ENCODE measurements at places on chromosomes 2 and 18.
A peak's percentile ranks its signal among the peaks of the same experiment; 100 is the strongest.

DNA sequence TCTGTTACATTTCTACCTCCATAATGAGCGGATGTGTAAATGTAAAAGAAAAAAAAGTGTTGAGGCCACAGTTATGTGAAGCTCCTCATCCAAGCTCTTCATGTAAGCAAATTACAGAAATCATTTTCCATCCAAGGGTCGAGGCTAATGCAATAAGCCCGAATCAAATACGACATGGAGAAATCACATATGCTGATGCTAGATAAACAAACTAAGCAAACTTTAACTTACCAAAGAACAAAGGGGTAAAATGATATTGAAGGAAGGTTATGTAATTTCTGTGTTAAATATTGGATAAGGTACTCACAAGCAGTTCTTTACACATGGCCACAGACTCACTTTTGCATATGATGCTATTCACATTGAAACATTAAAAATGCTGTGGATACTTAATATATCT, 310.2 kb upstream of the ID2 start:
- no peak for DNase-seq

- no peak for DNase-seq
Observed at GRCh38 chr2:15758848-15759247, 167.2 kb downstream of the DDX1 start.

- no peak for DNase-seq
Observed at GRCh38 chr18:36706134-36706881, 122.5 kb downstream of the TPGS2 start.

DNA sequence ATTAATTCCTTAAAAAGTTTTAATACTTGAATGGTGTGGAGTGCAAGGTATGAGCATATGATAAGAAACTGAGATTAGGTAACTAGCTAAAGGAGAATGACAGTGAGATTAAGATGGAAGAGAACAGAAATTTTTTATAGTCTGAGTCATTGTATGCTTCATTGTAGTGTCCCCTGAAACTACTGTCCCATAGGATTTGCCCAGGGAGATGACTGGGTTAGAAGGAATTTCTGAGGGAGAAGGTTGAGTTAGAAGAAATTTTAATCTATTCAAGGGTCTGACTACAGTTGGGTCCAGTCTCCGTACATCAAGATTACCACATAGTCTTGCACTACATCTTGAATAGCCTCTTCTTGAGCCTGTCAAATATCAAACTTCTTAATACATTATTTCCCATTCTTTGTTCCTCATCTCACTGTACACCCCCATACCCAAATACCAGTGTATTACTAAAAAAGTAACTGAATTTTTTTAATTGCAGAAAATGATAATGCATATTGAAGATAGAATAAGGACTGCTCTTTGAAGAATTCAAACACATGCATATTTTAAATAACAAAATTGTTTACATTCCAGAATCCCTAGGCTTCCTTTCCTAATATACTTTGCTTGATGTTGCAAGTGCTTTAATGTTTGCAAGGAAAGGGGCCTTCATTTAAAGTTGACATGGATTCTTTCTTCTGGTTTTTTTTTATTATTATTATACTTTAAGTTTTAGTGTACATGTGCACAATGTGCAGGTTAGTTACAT, 314.3 kb upstream of the COL3A1 start:
- DNase-seq = no peak

- DNase-seq = no peak
Observed at GRCh38 chr2:101477556-101477955, 2.6 kb upstream of the RFX8 start.

GRCh38 chr2:65300761-65301711, 73.4 kb downstream of the ACTR2 start:
- DNase-seq = peak; percentile 45

DNA sequence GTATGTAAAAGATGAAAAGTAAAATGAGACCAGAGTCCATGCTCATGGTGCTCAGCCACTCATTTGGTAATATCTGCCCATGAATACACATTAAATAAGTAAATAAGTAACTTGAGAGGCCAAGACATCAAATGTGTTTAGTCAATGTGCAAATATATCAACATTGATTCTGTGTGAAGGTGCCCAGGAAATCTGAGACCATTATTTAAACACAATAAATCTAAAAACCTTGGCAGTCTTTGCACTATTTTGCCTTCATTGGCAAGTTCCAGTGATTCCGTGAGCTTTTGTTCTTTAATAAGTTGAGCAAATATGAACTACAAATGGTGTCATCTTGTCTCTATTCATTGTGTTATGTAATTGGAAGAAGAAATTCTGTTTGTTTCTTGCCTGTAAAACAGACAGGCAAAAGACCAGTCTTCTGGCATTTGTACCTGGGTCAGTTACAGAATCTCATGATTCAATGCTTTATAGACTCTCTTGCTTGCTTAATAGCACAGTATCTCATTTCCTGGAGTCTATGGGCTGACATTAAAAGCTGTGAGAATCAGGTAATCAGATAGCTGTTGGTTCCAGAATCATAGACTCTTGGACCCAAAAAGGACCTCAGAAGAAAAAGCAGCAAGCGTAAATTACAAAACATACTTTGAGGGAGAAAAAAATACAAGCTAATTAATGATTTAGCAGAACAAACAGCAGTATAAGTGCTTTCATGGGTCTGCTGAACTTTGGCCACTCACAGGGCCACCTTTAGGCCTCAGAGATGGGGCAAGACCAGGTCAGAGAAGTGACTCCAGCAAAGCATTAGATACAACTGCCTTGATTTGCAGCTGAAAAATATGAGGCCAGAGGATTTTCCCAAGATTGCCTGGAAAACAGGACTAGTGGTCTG, 20.0 kb upstream of the SERPINB3 start:
- no peak for DNase-seq

GRCh38 chr2:19100570-19100969, 257.9 kb downstream of the OSR1 start:
- no peak for DNase-seq

DNA sequence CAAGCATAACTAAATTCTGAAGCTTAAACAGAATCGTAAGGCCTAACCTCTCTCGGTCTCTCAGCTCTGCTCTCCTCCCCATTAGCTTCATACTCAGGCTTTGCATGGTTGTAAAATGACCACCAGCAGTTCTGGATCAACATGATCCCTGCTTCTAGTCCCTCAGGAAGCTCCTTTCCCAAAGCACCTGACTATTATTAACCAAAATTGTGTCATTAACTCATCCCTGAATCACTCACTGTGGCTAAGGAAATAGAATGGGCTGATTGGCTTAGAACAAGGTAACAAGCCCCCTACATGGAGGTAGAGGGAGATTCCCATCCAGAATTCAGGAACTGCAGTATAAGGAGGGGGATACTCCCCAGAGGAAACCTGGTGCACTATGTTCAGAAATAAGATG, 448.3 kb downstream of the ARHGAP15 start:
- no peak for DNase-seq

DNA sequence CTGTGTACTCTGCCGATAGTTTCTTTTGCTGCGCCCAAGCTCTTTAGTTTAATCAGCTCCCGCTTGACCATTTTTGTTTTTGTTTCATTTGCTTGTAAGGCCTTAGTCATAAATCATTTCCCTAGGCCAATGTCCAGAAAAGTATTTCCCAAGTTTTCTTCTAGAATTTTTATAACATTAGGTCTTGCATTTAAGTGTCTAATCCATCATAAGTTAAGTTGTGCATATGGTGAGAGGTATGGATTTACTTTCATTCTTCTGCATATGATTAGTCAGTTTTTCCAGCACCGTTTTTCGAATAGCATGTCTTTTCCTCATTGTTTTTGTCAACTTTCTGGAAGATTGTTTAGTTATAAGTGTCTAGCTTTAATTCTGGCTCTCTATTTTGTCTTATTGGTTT, 484.8 kb upstream of the CNTNAP5 start:
- DNase-seq = no peak

GRCh38 chr2:1147873-1148612, 197.4 kb downstream of the SNTG2 start:
- no peak for DNase-seq

GRCh38 chr2:28601616-28602015, 105.8 kb downstream of the PLB1 start:
- DNase-seq = no peak

DNA sequence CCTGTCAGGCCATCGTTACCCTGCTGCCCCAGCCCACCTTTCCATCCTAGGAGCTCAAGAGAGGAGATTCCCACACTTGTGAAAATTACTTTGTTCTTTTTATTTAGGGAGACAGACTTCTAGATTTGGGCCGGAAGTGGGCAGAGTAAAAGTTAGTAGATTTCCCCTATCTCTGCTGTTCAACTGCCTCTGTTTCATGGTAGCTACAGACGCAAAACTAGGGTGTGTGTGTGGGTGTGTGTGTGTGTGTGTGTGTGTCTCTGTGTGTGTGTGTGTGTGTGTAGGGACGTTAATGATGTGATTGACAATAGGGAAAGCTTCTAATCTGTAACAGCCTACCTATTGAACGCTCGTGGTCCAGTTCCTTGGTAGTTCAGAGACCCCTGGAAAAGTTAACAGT, 438 bp downstream of the PSMA8 start:
- DNase-seq = no peak

GRCh38 chr2:222722327-222722946, 51.0 kb downstream of the MOGAT1 start:
- no peak for DNase-seq

Measured in activated CD8-positive, alpha-beta memory T cell treated with anti-CD3 and anti-CD28 coated beads for 1 hour (primary cell).